ENCODE measurements at places on chromosomes 7 and 10.

GRCh38 chr7:105779856-105780780, 96.3 kb downstream of the ATXN7L1 start:
- H3K36me3 ChIP-seq: peaks cover 2% of the 10 kb centered on the region
- H3K27me3 ChIP-seq: no peaks in the 10 kb centered on the region
- H3K27ac ChIP-seq: no peak overlapping the region

DNA sequence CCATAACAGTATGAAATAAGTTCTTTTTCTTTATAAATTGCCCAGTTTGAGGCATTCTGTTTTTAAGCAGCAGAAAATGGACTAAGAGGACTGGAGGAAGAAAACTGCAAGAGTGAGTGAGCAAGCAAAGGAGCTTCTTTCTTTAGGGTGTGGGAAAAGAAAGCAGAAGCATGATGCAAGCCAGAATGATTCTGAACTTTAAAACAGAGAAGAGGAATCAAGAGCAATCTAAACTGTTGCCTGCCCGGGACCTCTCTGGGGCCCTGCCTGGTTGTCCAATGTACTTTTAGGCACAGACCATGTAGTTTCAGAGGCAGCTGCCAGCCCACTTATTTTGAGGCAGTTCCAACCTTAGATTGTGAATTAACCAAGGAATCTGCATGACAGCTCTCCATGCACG, 186.3 kb downstream of the PLPP4 start:
- H3K4me1 ChIP-seq: no peaks in the 10 kb centered on the region
- no peaks in the 10 kb centered on the region for H3K36me3 ChIP-seq
- peaks cover 64% of the 10 kb centered on the region for H3K27me3 ChIP-seq

DNA sequence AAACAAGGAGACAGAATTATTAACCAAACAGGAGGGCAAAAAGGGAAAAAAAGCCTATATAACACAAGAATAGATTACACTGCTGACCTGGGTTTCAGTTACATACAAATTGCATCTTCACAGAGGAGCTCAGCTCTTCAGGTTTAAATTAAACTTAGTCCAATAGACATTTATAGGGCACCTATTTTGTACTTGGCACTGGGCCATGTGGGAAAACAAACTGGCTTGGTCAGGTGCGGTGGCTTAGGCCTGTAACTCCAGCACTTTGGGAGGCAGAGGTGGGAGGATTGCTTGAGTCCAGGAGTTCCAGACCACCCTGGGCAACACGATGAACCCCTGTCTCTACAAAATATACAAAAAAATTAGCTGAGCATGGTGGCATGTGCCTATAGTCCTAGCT, 62.3 kb upstream of the CCDC6 start:
- peaks cover 48% of the 10 kb centered on the region for H3K4me1 ChIP-seq
- DNase-seq: peak; percentile 58
- H3K36me3 ChIP-seq: peaks cover 15% of the 10 kb centered on the region
- H3K27ac ChIP-seq: peak overlapping the region; percentile 20
- H3K27me3 ChIP-seq: no peaks in the 10 kb centered on the region

DNA sequence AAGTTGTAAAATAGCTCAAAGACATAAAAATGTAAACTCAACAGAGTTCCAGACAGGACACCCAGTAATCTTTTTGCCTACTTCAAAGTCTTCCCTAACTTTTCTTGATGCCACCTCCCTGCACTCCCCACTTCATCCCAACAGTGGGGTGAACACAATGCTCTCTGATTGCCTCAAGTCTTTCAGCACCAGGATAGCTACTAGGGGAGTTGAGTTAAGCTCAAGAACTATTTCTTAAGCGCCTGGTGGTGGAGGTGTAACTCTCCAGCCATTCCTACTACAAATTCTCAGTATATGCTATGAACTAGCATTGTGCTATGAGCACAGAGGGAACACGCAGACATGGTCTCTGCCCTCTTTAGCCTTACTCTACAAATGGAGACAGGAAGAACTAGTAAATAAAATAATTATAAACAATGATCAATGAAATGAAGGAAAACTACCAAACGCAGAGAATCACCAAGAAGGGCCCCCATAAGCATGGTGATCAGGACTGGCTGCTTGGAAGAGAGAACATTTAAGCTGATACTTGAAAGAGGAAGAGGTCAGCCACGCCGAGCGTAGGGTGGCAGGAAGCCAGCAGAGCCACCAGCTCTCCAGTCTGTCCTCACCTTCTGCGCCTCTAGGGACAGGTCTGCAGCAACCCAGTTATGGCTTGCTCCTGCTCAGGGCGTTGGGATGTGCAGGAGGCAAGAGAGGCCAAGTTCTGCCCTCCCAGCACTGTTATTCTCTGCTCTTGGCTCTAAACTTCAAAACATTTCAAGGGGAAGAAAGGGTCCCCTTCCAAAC, 16.7 kb upstream of the FRA10AC1 start:
- no peaks in the 10 kb centered on the region for H3K4me1 ChIP-seq
- H3K27ac ChIP-seq: no peak overlapping the region
- H3K4me3 ChIP-seq: no peak overlapping the region
- DNase-seq: no peak
- H3K27me3 ChIP-seq: peaks cover 43% of the 10 kb centered on the region
- no peaks in the 10 kb centered on the region for H3K36me3 ChIP-seq

All from Calu3 (cell line).